ENCODE measurements at places on chromosomes 7 and 10.

DNA sequence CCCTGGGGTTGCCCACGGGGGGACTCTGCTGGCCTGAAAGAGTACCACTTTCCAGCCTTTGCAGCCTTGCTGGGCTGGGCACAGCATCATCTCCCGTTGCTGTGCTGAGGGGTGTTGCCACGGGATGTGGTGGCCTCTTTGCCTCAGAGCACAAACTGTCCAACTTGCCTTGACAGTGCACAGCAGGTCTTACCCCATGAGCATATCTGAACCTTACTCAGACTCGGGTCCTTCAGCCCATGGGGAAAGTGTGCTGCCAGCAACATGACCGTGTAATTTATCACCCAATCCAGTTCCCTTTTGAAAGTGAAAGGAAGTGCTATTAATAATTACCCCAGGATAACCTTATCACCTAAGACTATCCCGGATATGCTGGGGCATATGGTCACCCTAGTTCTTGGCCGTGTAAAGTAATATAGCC, 46.8 kb downstream of the TBXAS1 start:
- no peak for DNase-seq

GRCh38 chr7:10707519-10707918, 266.2 kb upstream of the PHF14 start:
- no peak for DNase-seq

GRCh38 chr10:118790058-118790457, 35.3 kb upstream of the CACUL1 start:
- DNase-seq = no peak

- no peak for DNase-seq
Measured at GRCh38 chr10:99236627-99237309, 1.1 kb upstream of the HPSE2 start.

GRCh38 chr10:71532878-71533277, 136.2 kb downstream of the CDH23 start:
- DNase-seq = no peak

DNA sequence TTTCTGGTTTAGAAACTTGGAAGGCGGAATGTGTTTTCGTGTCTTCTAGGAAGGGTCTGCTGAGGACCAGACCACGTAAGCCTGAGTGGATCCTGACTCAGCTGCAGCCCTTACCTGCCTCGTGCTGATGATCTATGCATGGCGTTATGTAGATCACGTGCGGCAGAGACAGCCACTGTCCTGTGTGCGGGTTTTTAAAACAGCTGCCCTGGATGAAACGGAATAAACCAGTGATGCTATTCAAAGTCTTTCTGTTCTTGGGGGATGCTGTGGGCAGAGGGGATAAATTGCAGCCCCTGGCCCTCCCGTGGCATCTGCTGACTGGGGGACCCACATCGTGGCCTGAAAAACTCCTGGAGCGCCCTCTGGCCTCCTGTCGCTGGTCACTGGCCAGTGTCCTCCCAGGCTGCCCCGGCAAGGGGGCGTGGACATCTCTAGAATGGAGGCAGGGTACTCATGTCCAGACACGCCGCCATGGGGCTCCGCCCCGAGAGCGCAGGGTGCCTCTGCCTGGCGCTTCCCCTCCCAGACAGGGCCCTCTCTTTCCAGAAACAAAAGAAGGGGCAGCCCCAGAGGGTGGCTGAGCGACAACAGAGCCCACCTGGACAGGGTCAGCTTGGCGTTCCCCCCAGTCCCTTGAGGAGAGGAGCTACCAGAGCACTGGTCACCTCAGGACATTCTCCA, 13.2 kb downstream of the ALKBH4 start:
- DNase-seq = no peak

DNA sequence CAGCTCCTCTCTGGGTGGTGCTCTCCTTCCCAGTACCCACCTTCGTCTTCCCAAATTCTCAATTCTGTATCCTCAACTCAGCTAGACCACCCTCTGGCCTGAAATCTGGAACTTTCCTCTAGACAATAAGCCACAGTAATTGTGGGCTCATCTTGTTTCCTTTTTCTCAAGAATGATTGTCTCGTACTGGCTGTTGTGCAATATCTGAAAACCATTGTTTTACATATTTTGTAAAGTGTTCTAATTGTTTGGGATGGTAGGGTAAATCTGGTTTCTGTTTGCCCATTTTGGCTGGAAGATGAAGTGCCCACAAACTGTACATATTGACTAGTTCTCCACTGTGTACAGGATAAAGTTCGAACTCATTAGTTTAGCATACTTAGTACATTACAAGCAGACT, 11.3 kb upstream of the NOBOX start:
- no peak for DNase-seq

GRCh38 chr7:84336303-84336702, 141.7 kb upstream of the SEMA3A start:
- no peak for DNase-seq

GRCh38 chr7:44748948-44749731, 493 bp downstream of the ZMIZ2 start:
- no peak for DNase-seq

DNA sequence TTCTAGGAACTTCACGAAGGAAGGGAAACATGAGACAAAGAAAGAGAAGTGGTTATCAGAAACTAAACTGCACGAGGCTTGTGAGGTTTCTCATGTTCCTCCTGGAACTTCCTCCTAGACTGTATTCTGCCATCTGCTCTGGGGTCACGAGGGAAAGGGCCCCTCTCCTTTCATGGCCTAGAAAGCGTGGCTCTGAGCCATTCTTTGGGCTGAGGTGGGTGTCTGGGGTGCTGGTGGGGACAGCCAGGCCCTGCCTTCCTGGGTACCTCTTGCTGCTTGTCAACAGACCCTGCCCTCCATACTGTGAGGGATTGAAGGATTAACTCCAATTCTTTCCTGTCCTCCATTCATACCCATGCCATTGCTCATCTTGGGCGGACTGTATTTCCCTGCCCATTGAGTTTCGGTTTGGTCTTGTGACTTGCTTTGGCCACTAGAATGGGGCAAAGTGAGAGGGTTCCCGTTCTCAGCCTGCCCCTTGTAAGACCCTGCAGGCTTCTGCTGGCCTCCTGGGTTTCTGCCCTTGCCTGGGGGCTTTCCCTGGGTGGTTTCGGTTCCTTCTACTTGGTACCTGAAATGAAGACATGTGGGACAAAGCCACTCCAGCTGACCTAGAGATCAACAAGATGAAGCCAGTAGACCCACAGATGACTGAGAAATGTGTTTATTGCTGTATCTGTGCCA, 14.9 kb upstream of the GIMAP8 start:
- DNase-seq = no peak

DNA sequence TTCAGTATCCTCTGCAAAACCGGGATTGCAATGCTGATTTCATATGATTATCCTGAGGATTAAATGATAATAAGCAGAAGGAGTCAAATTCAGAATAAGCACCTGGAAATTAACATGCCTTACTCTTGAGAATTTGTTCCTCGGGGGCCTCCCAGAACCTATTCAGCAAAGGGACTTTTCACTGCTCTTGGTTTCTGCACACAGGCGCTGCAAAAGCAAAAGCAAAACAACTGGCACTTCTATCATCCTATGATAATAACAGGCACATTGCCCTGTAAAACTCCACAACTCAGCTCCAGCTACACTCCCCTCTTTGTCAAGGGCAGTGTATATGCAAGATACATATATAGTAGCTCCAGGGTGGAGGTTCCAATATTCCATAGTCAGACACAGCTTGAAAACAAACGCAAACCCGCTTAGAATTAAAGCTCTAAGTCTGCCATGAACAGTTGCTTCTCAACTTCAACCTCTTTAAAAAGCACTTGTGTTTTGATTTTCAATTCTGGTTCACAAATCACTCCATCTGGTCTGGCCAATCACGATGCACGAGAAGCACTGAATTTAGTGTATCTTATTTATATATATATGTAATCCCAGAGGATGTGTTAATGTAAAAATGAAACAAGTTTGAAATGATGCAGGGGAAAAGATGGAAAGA, 119.9 kb upstream of the PTER start:
- DNase-seq = no peak

DNA sequence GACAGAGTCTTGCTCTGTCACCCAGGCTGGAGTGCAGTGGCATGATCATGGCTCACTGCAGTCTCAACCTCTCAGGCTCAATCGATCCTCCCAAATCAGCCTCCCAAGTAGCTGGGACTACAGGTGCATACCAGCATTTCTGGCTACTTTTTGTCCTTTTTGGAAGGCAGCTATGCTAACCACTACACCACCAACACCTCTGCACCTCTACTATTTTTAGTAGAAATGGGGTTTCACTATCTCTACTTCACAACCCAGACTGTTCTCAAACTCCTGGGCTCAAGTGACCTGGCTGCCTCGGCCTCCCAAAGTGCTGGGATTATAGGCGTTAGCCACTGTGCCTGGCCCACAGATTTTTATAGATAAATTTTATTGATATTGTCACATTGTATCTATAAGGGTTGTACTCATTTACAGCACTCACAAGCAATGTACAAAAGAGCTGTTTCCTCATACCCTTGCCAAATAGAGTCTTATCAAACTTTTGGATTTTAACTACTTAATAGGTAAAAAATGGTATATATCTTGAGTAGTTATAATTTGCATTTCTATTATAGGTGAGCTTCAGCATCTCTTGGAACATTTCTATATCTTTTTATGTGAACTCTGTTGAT, 23.7 kb downstream of the PRR15 start:
- DNase-seq = no peak

- no peak for DNase-seq
Measured at GRCh38 chr7:64654796-64655548, 11.0 kb upstream of the ZNF107 start.

DNA sequence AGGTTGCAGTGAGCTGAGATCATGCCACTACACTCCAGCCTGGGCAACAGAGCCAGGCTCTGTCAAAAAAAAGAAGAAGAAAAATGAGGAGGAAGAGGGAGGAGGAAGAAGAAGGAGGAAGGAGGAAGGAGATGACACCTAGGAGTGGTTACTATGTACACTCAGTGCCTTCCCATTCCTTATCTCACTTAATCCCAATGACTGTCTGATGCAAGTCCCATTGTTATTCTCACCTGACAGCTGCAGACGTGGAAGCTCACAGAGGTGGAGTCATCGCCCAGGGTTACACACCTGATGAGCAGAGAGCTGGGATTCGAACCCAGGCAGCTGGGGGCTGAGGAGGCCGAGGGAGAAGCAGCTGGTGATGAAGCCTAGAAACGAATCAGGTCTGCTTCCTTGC, 258.8 kb downstream of the SNX10 start:
- no peak for DNase-seq

GRCh38 chr10:95353123-95353522, 62.3 kb upstream of the PDLIM1 start:
- no peak for DNase-seq

- no peak for DNase-seq
Measured at GRCh38 chr7:138212314-138212713, 136.1 kb downstream of the AKR1D1 start.

DNA sequence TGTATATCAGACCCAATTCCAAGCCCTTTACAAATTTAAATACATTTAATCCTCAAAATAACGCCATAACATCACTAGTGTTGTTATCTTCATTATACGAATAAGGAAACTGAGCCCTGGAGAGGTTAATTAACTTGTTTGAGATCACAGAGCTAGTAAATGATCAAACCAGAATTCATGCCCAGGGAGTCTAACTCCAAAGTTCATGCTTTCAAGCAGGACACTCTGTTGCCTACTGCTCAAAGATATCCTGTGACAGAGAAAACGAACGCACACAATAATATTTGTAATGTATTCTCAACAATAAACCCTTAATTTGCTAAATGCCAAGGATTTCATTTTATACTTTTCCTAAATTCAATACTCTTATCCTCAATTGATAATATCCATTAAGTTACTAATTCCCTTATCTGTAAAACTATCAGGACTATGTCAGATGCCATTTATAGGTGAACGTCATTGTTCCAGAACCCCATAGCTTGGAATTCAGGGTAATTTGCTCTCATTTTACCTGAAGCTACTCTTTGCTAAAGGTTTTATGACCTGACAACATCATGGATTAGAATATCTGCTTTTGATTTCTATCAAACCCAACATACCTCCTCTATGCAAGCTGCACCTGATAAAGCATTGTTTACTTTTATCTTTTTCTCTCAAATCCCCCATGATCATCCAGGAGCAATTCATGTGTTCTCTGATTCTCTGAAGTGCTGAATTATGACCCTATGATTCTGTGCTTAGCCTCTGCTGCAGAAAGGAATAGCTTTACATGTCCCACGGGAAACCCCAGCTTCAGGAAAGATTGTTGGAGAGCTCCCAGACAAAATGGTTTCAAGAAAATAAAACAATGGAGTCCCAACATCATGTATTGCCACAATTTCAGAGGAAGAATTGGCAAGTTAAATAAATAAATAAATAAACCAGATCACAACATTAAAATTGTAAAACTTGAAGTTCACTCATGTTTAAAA, 150.2 kb upstream of the CDK1 start:
- no peak for DNase-seq

- no peak for DNase-seq
Measured at GRCh38 chr10:89793649-89794254, 92.4 kb downstream of the KIF20B start.

DNA sequence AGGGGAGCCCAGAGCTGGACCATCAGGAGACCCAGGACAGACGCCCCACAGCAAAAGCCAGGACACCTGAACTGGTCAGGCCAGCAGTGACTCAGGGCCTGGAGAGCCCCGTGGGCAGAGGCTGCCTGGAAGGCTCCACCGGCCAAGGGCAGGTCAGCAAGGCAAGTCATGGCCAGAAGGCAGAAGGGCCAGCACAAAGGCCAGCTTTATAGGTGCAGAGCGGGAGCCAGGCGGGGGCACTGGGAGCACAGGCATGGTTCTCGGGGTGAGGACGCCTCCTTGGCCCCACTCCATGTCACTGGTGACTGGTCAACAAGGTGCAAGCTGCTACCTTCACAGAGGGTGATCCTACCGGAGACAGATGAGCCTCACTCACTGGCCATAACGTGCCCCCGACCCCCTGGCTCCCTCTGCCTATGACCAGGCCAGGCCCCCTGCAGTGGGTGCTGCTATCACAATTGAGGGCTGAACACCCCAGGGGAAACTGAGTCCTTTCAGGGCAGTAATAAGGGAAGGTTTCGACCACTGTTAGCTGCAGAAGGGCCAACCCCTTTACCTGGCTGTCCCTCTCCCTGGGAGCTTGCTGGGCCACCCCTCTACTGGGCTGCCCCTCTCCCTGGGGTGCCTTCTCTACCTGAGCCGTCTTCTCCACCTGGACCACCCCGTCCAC, 317.4 kb downstream of the PTPRN2 start:
- DNase-seq = no peak

DNA sequence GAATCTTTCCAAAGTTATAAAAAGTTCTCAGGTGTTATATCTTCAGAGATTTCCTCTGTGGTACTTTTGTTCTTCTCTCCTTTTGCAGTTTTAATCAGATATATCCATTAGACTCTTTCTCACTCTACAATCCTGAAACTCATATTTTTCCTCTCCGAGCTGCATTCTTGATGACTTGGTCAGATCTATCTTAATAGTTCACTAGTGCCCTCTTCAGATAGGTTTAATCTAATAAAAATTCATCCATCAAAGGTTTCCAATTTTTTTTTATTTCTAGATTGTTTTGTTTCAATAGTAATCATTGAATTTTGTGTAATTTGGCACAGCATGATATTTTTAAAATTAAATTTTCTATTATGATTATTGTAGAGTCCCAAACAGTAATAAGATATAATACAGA, 21.8 kb upstream of the DGKB start:
- no peak for DNase-seq

All from stimulated activated CD4-positive, alpha-beta T cell treated with anti-CD3 and anti-CD28 coated beads, Interleukin-4, amount 100 ng/mL, for 1 hour (primary cell).